Panc1 (cell line): ENCODE measurements at places on chromosomes 5 and 9. TPM values are rescaled to one million over a fixed set of nuclear protein-coding genes. Genes with fewer than 3 reads are reported as not detected.

GRCh38 chr9:121720311-121721057 is 69.0 kb downstream of the DAB2IP start:
- no peak overlapping the region for H3K4me3 ChIP-seq
- no peaks in the 10 kb centered on the region; the same call in 1 of the 2 replicates for H3K4me1 ChIP-seq
- H3K27ac ChIP-seq = no peak overlapping the region
- no peak for DNase-seq

DNA sequence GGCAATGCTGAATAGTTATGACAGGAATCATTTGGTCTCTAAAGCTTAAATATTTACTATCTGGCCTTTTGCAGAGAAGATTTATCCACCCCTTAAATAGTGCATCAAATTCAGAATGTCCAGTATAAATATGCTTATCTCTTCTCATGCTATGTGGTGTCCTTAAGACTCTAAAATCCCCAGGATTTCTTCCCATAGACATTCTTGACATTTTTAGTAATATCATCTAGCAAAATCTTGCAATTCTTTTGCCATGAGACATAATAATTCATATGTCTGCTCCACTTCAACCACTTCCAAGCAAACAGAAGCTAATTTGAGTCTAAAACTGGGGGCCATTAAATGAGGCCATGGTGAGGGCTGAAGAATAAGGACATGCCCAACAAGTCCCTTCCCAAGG is 1923.4 kb upstream of the CDH9 start:
- H3K27ac ChIP-seq = no peak overlapping the region
- H3K36me3 ChIP-seq = no peaks in the 10 kb centered on the region; the same call in 1 of the 2 replicates
- no peaks in the 10 kb centered on the region for H3K27me3 ChIP-seq
- H3K4me1 ChIP-seq = no peaks in the 10 kb centered on the region

The DOCK2 gene
- 1.4 TPM for total RNA-seq

- H3K4me1 ChIP-seq = 0 out of 2 replicates have a peak, but pooled peaks cover 3% of the 10 kb centered on the region
- H3K27me3 ChIP-seq = no peaks in the 10 kb centered on the region
- no peak overlapping the region for H3K27ac ChIP-seq
- no peaks in the 10 kb centered on the region for H3K36me3 ChIP-seq
- no peak overlapping the region for H3K4me3 ChIP-seq
Observed at GRCh38 chr5:171757853-171758535, 27.6 kb upstream of the SMIM23 start.

The HK3 gene
- total RNA-seq = not detected

DNA sequence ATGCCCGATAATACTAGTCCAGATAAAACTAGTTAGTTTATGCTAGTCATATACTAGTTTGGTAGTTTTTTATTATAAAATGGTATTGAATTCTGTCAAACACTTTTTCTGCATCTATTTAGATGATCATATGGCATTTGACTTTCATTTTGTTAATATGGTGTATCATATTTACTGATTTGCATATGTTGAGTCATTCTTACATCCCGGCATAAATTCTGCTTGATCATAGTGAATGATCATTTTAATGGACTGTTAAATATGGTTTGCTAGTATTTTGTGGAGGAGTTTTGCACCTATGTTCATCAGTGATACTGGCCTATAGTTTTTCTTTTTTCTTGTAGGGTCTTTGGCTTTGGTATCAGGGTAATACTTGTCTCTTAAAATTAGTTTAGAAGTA is 365.6 kb downstream of the TAF11L14 start:
- H3K27ac ChIP-seq = no peak overlapping the region
- DNase-seq = no peak
- no peak overlapping the region for H3K4me3 ChIP-seq
- no peaks in the 10 kb centered on the region for H3K36me3 ChIP-seq
- H3K27me3 ChIP-seq = no peaks in the 10 kb centered on the region

DNA sequence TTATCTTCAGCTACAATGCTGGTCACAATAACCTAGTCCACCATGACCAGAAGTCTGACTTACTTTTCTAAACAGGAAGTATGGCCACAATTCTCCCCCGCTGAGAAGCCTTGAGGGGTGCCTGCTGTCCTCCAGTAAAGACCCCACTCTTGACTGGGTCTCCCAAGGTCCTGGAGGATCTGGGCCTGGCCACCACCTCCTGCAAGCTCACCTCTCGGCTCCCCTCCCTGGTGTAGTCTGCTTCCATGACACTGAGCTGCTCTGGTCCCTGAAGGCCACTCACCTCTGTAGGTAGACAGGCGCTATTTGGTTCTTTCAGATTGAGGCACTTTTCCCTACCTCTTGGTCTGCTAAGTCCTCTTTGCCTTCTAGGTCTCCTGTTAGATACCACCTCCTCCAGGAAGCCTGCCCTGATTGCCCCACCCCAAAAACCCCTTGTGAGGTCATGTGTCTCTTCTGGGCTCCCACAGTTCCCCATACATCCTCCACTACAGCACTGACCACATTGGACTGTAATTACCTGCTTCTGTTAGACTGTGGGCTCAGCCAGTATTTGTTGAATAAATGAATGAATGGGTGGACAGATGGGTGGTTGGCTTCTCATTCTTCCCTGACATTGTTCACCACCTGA is 62.6 kb upstream of the IER5L start:
- peaks cover 7% of the 10 kb centered on the region for H3K4me1 ChIP-seq
- H3K36me3 ChIP-seq = no peaks in the 10 kb centered on the region
- no peak overlapping the region for H3K4me3 ChIP-seq
- no peak overlapping the region for H3K27ac ChIP-seq

DNA sequence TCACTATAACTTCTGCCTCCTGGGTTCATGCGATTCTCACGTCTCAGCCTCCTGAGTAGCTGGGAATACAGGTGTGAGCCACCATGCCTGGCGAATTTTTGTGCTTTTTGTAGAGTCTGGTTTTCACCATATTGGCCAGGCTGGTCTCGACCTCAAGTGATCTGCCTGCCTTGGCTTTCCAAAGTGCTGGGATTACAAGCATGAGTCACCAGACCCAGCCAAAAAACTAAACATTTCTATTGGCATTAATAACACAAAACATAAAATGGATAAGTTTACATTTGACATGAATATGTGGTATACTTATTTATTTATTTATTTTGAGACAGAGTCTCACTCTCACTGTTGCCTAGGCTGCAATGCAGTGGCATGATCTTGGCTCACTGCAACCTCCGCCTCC is 13.6 kb upstream of the REEP5 start:
- no peak overlapping the region for H3K27ac ChIP-seq
- no peaks in the 10 kb centered on the region for H3K27me3 ChIP-seq
- H3K4me3 ChIP-seq = no peak overlapping the region

GRCh38 chr9:128084746-128085145 is 16.7 kb downstream of the SLC25A25 start:
- no peaks in the 10 kb centered on the region for H3K27me3 ChIP-seq
- no peak overlapping the region for H3K27ac ChIP-seq
- DNase-seq = no peak
- no peaks in the 10 kb centered on the region for H3K36me3 ChIP-seq
- H3K4me3 ChIP-seq = no peak overlapping the region

- H3K4me1 ChIP-seq = no peaks in the 10 kb centered on the region
- H3K27ac ChIP-seq = no peak overlapping the region
- H3K4me3 ChIP-seq = no peak overlapping the region
- H3K36me3 ChIP-seq = no peaks in the 10 kb centered on the region
Observed at GRCh38 chr5:38426986-38427950, 129.2 kb downstream of the LIFR start.

The IL13 gene
- not detected for total RNA-seq

DNA sequence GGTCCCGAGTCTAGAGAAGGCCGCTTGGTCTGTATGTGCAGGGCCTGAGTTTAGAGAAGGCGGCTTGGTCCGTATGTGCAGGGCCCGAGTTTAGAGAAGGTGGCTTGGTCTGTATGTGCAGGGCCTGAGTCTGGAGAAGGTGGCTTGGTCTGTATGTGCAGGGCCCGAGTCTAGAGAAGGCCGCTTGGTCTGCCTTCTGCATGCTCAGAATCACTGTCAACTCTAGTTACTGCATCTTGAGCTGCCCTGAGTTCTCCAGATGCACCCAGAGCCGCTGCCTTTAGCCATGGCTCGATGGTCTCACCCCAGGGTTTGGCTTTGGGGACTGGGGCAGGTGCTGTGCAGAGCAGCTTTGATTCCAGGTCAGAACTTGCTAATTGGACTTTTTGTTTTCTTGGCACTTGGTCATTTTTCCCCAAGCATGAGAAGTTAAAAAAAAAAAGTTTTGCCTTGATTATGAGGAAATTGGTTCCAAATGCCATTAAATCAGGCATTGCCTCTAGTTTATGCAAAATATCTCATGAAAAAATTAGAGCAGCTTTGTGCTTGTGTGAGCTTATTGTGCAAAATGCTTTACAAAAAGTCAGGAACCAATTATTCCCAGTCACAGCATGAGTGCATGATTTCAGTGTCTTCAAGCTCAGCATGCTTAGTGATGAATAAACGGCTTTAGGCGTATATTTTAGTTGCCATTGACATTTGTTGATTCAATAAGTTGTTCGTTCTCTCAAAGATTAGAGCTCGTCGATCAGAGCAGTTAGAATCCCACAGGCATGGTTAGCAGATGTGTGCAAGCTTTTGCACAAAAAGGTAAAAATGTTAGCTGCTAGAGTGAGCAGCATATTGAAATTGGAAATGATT is 25.4 kb upstream of the EXOC3 start:
- H3K27ac ChIP-seq = no peak overlapping the region
- no peaks in the 10 kb centered on the region for H3K27me3 ChIP-seq
- H3K4me1 ChIP-seq = no peaks in the 10 kb centered on the region
- DNase-seq = no peak
- H3K4me3 ChIP-seq = no peak overlapping the region

DNA sequence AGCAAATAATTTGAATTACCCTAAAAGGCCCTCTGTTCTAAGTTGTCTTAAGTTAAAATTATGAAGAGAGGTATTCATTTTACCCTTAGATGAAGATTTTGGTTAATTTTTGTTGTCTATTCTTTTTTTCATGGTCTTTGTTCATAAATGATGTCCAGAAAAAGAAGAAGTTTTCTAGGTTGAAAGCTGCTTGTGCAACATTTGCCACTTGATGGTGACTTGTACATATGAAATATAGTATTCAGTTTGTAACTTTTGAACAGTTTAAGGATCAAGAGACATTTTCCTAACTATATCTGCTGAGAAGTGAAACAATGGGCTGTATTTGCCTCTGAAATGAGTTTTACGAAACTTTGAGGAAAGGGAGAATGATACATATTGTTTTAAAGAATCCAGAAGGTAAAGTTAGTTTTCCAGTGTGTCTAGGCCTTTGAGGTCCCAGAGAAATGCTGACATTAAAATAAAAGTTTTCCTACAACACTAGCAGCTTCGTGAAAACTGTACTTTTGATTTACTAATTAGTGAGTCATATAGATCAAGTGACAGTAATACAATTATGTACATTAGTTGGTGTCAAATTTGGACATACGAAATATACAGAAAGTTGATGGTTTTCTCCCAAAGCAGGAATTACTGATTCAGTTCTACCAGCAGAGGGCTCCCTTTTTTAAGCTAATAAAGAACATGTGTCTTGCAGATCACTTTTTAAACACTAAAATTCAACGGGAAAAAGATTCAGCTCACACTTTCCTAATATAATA is 70.5 kb downstream of the PIK3R1 start:
- H3K4me1 ChIP-seq = peaks cover 16% of the 10 kb centered on the region
- H3K27ac ChIP-seq = no peak overlapping the region
- H3K27me3 ChIP-seq = no peaks in the 10 kb centered on the region
- H3K36me3 ChIP-seq = no peaks in the 10 kb centered on the region; the same call in 1 of the 2 replicates

The TMEM38B gene
- total RNA-seq = 30.6 TPM

The CHSY3 gene
- not detected for total RNA-seq

The TMEM215 gene
- not detected for total RNA-seq

- no peak overlapping the region for H3K27ac ChIP-seq
- peaks cover 15% of the 10 kb centered on the region for H3K36me3 ChIP-seq
- DNase-seq = no peak
- H3K4me1 ChIP-seq = no peaks in the 10 kb centered on the region
- H3K4me3 ChIP-seq = no peak overlapping the region
- no peaks in the 10 kb centered on the region for H3K27me3 ChIP-seq
Observed at GRCh38 chr5:10434392-10434791, 7.3 kb upstream of the ROPN1L start.

DNA sequence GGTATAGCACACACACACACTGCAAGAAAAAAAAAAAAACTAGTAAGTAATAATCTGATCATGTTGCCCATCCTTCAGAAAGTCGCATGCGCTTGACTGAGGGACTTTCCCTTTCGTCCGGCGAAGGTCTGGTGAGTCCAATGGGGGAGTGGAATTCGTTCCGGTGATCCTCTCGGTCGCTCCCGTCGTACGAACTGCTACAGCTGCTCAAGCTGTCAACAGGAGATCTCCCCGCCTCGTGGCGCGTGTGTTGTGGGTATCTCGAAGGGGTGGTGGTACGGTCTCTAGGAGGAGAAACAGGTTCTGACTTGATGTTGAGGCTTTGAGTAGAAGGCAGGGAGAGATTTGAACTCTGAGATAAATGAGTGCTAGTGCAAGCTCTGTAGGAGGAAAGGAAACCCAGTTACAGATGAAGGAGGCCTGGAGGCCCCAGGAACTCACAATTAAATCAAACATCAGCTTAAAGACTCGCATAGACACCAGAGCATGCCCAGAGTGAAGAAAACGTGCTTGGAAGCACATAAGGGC is 160.4 kb downstream of the MEF2C start:
- H3K27ac ChIP-seq = no peak overlapping the region
- H3K27me3 ChIP-seq = no peaks in the 10 kb centered on the region
- H3K36me3 ChIP-seq = no peaks in the 10 kb centered on the region
- DNase-seq = no peak
- H3K4me1 ChIP-seq = no peaks in the 10 kb centered on the region

- DNase-seq = no peak
- no peak overlapping the region for H3K27ac ChIP-seq
- no peaks in the 10 kb centered on the region for H3K36me3 ChIP-seq
- H3K27me3 ChIP-seq = no peaks in the 10 kb centered on the region
Observed at GRCh38 chr5:131821221-131821620, 24.4 kb upstream of the FNIP1 start.

DNA sequence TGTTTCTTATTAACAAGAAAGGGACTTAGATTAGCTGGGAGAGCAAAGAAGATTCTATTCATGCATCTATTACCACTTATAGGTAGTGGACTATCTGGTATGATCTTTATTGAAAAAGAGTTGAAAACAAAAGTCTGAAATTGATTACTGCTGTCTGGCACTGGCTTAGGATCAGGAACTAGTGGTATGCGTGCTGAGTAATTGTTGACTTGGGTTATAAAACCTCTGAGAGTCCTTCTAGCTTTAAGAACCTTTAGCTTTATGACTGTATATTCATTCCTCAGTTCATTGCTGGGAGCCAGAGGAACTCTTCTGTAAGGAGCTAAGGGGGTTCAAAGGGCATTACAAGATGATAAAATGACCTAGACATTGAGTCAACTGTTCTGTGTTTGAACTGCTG is 7.6 kb downstream of the SLC1A1 start:
- H3K4me3 ChIP-seq = no peak overlapping the region
- H3K36me3 ChIP-seq = no peaks in the 10 kb centered on the region; the same call in 1 of the 2 replicates
- H3K4me1 ChIP-seq = no peaks in the 10 kb centered on the region
- H3K27me3 ChIP-seq = no peaks in the 10 kb centered on the region
- no peak overlapping the region for H3K27ac ChIP-seq
- DNase-seq = no peak

The PKD2L2 gene
- total RNA-seq = not detected

DNA sequence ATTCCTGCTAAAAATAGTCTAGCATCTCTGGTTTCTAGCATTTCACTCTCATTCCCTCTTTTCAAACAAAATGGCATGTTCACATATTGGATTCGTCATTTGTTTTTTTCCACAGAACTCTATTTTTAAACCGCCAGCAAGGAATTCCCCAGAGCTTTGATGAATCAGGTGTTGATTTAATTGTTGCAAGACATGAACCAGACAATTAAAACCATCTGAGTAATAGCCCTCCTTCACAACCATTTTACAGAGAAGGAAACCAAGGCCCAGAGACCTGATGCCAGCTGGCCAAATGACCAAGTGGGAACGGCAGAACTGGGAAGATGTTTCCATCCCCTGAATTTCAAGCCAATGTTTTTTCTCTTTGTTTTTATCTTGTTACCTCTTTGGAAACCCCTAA is 167.0 kb downstream of the CAAP1 start:
- no peaks in the 10 kb centered on the region for H3K4me1 ChIP-seq
- no peak for DNase-seq
- no peaks in the 10 kb centered on the region for H3K36me3 ChIP-seq
- no peak overlapping the region for H3K4me3 ChIP-seq
- H3K27ac ChIP-seq = no peak overlapping the region
